PC-9 (cell line): ENCODE measurements at places on chromosomes 13 and 19. TPM values are rescaled to one million over a fixed set of nuclear protein-coding genes. Genes with fewer than 3 reads are reported as not detected.

GRCh38 chr13:31234729-31235128 is 35.0 kb downstream of the B3GLCT start:
- no peaks in the 10 kb centered on the region for H3K36me3 ChIP-seq
- H3K4me3 ChIP-seq, result no peak overlapping the region
- H3K4me1 ChIP-seq, result no peaks in the 10 kb centered on the region
- H3K27me3 ChIP-seq, result no peaks in the 10 kb centered on the region
- no peak overlapping the region for H3K27ac ChIP-seq

- no peaks in the 10 kb centered on the region for H3K4me1 ChIP-seq
- H3K27me3 ChIP-seq, result no peaks in the 10 kb centered on the region
Observed at GRCh38 chr13:83943530-83944279, 61.4 kb upstream of the SLITRK1 start.

DNA sequence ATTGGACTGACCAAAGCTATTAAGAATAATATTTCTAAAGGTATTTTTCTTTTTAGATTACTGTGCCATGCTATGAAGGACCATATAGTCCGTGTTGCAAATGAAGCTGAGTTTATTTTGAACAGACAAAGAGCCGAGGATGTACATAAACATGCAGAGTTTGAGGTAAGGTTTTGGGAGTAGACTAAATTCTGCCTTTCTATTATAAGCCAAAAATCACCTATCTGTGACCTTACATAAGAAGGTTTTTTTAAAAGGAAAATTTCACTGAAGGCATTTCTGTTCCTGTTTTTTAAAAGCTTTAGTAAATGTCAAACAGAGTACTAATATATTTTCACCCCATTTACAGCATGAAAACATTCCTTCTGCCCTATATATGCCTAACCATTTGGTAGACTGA is 127.4 kb downstream of the MAB21L1 start:
- H3K4me3 ChIP-seq, result no peak overlapping the region
- peaks cover 17% of the 10 kb centered on the region for H3K4me1 ChIP-seq
- peak overlapping the region; percentile 63 for H3K27ac ChIP-seq

DNA sequence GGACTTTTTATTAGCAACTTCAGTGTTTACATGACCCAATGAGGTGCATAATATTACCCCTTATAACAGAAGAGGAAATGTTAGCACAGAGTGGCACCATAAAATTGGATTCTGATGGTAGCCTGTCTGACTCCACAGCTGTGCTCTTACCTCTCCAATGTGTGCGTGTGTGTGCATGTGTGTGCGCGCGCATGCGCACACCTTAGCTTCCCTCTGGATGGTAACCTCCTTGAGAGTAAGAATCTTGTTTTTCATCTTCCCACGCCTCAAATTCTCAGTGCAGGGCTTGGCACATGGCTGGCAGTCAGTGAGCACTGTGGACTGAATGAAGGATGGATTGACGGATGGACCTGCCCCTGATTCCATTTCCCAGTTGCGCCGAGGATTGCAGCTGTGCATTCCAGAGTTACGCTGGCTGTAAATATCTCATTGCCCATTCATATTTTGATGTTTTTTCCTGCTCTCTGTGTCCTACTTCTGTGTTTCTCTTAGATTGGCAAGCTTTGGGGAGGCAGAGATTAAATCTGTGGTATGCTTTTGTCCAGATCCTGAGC is 99.2 kb upstream of the WASF3 start:
- no peaks in the 10 kb centered on the region for H3K27me3 ChIP-seq
- no peak overlapping the region for H3K4me3 ChIP-seq
- H3K36me3 ChIP-seq, result no peaks in the 10 kb centered on the region
- H3K27ac ChIP-seq, result no peak overlapping the region

GRCh38 chr13:108276060-108276459 is 6.5 kb downstream of the TNFSF13B start:
- no peaks in the 10 kb centered on the region for H3K27me3 ChIP-seq
- H3K27ac ChIP-seq, result no peak overlapping the region
- no peaks in the 10 kb centered on the region for H3K36me3 ChIP-seq
- no peak overlapping the region for H3K4me3 ChIP-seq
- no peak for DNase-seq
- peaks cover 5% of the 10 kb centered on the region; the same call in 1 of the 2 replicates for H3K4me1 ChIP-seq

DNA sequence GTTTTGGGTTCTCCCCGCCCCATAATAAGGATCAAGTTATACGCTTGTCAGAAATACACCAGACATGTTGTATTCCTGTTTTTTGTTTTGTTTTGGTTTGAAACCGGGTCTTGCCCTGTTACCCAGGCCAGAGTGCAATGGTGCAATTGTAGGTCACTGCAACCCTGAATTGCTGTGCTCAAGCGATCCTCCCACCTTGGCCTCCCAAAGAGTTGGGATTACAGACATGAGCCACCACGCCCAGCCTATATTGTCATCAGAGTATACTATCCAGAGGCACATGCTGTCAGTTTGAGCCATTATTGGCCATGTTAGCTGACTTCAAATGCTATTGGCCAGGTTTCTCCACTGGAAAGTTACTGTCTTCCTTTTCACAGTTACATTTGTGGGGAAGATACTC is 9.8 kb downstream of the SAFB start:
- H3K4me3 ChIP-seq, result no peak overlapping the region
- H3K27ac ChIP-seq, result no peak overlapping the region
- no peaks in the 10 kb centered on the region for H3K4me1 ChIP-seq
- H3K27me3 ChIP-seq, result no peaks in the 10 kb centered on the region
- no peak for DNase-seq

GRCh38 chr19:38203197-38203596 is 20.8 kb downstream of the DPF1 start:
- H3K4me1 ChIP-seq, result no peaks in the 10 kb centered on the region
- no peak overlapping the region for H3K27ac ChIP-seq
- no peaks in the 10 kb centered on the region for H3K27me3 ChIP-seq
- DNase-seq, result no peak
- H3K36me3 ChIP-seq, result no peaks in the 10 kb centered on the region

DNA sequence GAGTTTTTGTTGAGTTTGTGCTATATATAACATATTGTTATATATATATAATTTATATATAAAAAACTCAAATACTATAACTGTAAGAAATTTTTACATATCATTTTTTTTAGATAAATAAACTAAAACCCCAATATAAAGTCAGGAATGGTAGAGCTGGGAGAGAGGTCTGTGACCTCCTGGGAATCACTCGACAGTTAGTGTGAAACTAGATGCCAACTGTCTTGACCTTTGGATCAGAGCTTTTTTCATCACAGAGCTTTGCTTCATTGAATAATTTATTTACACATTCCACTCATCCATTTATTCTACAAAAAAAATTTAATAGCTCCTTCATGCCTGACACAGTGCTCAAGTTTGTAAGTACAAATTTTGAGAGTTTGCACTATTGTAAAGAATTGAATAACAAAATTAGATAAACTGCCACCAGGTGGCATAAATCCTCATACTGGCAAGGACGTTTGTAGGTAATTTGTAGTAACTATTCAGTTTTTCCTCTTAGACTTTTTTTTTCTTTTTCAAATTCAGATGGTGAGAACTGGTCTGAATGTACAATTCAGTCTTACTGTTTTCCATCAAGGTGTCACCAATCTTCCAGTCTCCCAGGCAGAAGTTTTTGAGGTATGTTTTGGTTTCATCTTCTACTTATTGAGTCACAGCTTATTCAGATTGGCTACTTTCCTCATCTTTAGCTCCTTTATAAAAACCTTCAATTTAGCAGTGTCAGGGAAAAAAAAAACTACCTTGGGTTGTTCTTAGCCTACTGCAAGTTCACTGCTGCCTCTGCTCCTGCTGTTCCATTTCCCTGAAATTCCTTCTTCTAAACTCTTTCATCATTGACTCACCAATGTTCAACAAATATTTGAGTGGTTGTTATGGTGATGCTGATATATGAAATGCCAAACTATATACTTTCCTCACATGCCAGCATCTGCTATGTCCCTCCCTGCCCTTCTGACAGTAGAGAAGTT is 28.7 kb downstream of the LACC1 start:
- H3K27ac ChIP-seq, result peak overlapping the region; percentile 57
- DNase-seq, result peak; percentile 85
- no peaks in the 10 kb centered on the region for H3K36me3 ChIP-seq
- H3K4me3 ChIP-seq, result no peak overlapping the region
- no peaks in the 10 kb centered on the region for H3K27me3 ChIP-seq

GRCh38 chr19:43618921-43619261 is 538 bp downstream of the ZNF428 start:
- peak overlapping the region; percentile 65 for H3K4me3 ChIP-seq
- H3K4me1 ChIP-seq, result peaks cover 9% of the 10 kb centered on the region
- no peaks in the 10 kb centered on the region for H3K27me3 ChIP-seq
- no peaks in the 10 kb centered on the region for H3K36me3 ChIP-seq
- no peak for DNase-seq
- peak overlapping the region; percentile 54 for H3K27ac ChIP-seq

GRCh38 chr19:23527797-23528196 is 132.5 kb upstream of the ZNF91 start:
- peak; percentile 34 for DNase-seq
- no peaks in the 10 kb centered on the region for H3K36me3 ChIP-seq
- H3K4me3 ChIP-seq, result no peak overlapping the region
- H3K27me3 ChIP-seq, result no peaks in the 10 kb centered on the region
- H3K4me1 ChIP-seq, result peaks cover 25% of the 10 kb centered on the region
- no peak overlapping the region for H3K27ac ChIP-seq

Gene ASPDH
- not detected in 2 replicates for total RNA-seq

Gene SHANK1
- not detected in 2 replicates for total RNA-seq

Gene PALM
- 1.8 and 6.1 TPM in 2 replicates for total RNA-seq

Gene SPACA4
- not detected in 2 replicates for total RNA-seq
